ENCODE measurements at places on chromosomes 3 and 15.

- no peak for DNase-seq
Observed at GRCh38 chr15:70777170-70777926, 14.0 kb upstream of the UACA start.

- no peak for DNase-seq
Observed at GRCh38 chr15:76062286-76062685, 2.5 kb downstream of the TMEM266 start.

DNA sequence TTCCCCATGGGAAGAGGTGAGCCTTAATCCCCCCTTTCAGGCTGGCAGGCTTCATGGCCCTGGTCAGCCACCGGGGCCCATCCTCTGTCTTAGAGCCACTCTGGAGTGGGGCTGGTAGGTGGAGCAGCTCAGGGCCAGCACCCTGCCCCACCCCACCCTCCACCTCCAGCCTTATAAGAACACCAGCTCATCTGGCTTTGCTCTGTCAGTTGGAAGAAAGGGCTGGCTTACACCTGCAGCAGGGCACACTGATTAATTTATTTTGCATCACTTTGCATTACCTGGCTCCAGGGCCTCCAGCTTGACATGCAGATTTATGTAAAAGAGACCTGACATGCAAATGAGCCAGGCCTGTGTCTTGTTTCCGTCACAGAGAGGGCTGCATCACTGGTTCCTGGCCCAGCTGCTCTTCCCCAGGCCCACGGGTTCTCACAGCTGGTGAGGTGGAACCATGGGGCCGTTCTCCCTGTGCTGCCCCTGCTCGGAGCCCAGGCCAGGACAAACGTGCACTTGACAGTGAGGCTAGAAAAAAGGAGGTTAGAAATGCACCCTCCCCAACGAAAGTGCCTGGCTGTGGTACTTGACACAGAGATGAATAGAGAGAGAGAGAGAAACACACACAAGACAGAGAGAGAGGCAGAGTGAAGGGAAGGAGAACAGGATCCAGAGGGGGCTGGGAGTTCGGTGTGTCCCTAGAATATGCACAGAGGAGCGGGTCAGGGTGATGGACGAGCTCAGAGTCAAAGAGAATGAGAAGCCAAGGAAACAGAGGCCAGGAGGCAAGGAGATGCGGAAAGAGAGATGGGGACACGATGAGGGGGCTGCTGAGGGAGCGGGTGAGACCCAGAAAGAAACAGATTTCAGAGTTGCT, 44.5 kb upstream of the MAGEF1 start:
- no peak for DNase-seq

DNA sequence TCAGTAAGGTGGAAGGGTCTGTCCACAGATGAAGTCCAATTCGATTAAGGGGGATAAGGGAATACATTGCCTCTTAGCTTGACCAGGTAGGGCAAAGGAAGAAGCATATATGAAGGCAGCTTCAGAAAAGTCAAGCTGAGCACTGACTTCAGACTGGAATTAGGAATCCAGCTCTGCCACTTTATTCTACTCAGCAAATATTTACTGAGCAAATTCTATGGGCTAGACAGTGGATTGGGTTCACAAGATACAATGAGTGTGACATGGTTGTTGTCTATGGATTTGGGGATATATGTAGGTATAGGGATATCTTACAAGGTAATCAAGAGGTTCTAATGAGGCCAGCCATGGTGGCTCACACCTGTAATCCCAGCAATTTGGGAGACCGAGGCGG, 526 bp downstream of the ADIPOQ start:
- DNase-seq, result no peak

- no peak for DNase-seq
Observed at GRCh38 chr15:75232252-75232813, 25.8 kb upstream of the GOLGA6C start.

GRCh38 chr3:181694805-181695660, 16.7 kb upstream of the SOX2 start:
- no peak for DNase-seq

DNA sequence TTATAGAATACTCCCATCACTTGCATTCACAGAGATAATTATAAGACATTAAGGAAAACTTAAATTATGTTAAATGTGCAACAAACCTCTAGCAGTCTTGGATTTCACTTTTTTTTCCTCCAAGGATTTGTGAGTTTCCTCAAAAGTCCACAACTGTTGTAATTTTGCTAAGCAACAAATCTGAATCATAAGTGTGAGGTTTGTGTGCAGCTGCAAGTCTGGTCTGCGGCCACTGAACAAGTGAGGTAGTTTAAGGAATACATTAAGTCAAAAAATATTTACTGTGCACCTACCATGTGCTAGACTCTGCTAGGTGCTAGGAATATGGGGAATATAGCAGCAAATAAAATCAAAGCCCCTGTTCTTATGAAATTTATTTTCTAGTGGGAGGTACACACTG, 70.2 kb downstream of the LRRC28 start:
- DNase-seq, result no peak

GRCh38 chr15:67690936-67691335, 134.4 kb upstream of the SKOR1 start:
- DNase-seq, result peak; percentile 12

GRCh38 chr3:107512108-107512507, 10.7 kb upstream of the BBX start:
- no peak for DNase-seq

- no peak for DNase-seq
Observed at GRCh38 chr3:170764017-170764416, 106.0 kb downstream of the RPL22L1 start.

DNA sequence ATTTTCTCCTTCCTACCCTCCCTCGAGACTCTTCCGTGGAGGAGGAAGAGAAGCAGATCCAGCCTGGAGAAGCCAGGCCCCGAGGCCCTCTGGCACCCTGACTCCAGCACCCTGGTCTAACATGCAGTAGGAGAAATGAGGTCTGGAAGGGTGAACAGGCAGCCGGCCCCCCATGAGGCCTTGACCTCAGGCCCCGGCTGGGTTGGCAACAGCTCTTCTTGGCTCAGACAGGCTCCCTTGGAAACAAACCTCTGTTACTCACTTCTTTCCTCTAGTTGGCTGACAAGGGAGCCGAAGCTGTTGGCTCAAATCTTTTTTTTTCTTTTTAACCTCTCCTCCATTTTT, 73.4 kb downstream of the CPN2 start:
- peak; percentile 30 for DNase-seq

GRCh38 chr3:172291650-172292049, 156.6 kb downstream of the GHSR start:
- no peak for DNase-seq

GRCh38 chr3:163957072-163957471, 1121.2 kb downstream of the SI start:
- no peak for DNase-seq

GRCh38 chr3:58260733-58261132, 23.1 kb downstream of the ABHD6 start:
- DNase-seq, result no peak

GRCh38 chr15:90660195-90660998, 56.7 kb upstream of the BLM start:
- no peak for DNase-seq

Measured in NCI-H1092 treated with DMSO at 0.1 percent for 48 hours (cell line).